ENCODE measurements at places on chromosomes 12 and 14. TPM values are rescaled to one million over a fixed set of nuclear protein-coding genes. Genes with fewer than 3 reads are reported as not detected.

DNA sequence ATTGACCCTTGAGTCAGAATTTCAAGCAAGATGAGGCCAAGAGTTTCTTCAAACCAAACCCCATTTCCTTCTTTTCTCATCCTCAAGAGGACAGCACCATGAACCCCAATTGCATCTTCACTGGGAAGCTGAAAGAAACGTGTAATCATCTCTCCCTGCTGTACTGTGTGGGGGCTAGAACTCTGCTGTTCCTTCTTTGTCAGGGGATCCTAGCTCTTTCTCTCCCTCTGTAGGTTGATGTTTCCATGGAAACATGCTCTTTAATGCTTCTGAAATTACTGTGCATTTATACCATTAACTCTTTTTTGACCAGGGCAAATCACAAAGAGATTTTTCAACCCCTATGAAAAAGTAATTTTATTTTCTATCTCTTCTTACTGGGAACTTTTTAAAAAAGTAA lies 295.1 kb downstream of the GRIN2B start:
- no peak for DNase-seq
- H3K4me3 ChIP-seq, result no peak overlapping the region
- H3K27ac ChIP-seq, result no peak overlapping the region
- no peaks in the 10 kb centered on the region for H3K4me1 ChIP-seq
- H3K27me3 ChIP-seq, result peaks cover 2% of the 10 kb centered on the region
- no peaks in the 10 kb centered on the region for H3K36me3 ChIP-seq

Gene TTLL5
- 33.3 TPM for total RNA-seq

DNA sequence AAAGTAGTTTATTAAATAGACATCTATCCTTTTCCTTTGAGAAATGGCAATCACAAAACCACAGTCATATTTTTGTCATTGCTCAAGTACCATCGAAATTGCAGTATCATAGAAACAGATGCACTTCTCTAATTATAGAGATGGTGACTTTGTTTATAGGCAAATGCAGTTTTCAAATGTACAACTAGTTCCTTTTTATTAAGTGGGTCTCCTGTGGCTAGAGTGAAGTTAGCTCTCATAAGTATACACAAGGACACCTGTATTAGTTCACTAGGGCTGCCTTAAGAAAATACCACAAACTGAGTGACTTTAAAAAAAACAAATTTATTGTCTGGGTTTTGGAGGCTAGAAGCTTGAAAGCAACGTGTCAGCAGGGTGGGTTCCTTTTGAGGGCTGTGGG lies 62.8 kb downstream of the OTOGL start:
- H3K4me3 ChIP-seq, result no peak overlapping the region
- DNase-seq, result no peak
- H3K27ac ChIP-seq, result no peak overlapping the region
- no peaks in the 10 kb centered on the region for H3K4me1 ChIP-seq
- no peaks in the 10 kb centered on the region for H3K36me3 ChIP-seq

DNA sequence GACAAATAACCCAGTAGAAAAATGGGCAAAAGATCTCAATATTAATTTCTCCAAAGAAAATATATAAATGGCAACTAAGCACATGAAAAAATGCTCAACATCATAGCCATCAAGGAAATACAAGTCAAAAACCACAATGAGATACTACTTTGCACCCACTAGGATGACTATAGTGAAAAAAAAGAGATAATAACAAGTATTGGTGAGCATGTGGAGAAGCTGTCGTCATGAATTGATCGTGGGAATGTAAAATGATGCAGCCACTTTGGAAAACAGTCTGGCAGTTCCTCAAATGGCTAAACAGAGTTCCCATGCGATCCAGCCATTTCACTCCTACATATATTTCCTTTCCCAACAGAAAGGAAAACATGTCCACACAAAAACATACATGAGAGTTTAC lies 18.1 kb downstream of the JDP2 start:
- no peak for DNase-seq
- H3K36me3 ChIP-seq, result no peaks in the 10 kb centered on the region
- H3K4me3 ChIP-seq, result no peak overlapping the region

Gene CLEC4D
- total RNA-seq, result not detected

GRCh38 chr12:46921764-46922133 lies 96.0 kb upstream of the SLC38A4 start:
- no peak for DNase-seq
- H3K4me3 ChIP-seq, result no peak overlapping the region
- no peaks in the 10 kb centered on the region for H3K36me3 ChIP-seq

DNA sequence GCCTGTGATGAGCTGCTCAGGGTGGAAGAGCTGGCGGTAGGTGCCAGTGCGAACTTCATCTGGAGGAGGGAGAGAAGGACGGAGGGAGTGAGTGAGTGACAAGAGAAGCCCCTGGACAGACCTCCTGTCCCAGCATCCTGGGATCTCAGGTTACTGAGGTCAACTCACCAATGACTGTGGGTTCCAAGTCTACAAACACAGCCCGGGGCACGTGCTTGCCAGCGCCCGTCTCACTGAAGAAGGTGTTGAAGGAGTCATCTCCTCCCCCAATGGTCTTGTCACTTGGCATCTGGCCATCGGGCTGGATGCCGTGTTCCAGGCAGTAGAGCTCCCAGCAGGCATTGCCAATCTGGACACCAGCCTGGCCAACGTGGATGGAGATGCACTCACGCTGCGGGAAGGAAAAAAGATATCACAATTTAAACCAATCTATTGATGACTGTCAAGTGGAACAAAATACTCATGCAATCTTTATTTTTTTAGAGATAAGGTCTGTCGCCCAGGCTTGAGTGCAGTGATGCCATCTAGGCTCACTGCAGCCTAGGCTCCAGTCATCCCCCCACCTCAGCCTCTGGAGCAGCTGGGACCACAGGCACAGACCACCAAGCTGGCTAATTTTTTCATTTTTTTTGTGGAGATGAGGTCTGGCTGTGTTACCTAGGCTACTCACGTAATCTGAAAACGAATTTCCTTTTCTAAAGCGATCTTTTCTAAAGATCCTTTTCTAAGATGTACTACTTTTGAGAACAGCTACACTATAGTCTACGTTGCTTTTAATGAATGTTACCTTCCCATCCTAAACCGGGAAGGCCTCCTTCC lies 1.7 kb downstream of the TUBA1B start:
- peaks cover 47% of the 10 kb centered on the region for H3K36me3 ChIP-seq
- no peaks in the 10 kb centered on the region for H3K27me3 ChIP-seq
- peak overlapping the region; percentile 98 for H3K4me3 ChIP-seq
- H3K4me1 ChIP-seq, result peaks cover 52% of the 10 kb centered on the region
- no peak for DNase-seq

Gene C12orf54
- not detected for total RNA-seq

DNA sequence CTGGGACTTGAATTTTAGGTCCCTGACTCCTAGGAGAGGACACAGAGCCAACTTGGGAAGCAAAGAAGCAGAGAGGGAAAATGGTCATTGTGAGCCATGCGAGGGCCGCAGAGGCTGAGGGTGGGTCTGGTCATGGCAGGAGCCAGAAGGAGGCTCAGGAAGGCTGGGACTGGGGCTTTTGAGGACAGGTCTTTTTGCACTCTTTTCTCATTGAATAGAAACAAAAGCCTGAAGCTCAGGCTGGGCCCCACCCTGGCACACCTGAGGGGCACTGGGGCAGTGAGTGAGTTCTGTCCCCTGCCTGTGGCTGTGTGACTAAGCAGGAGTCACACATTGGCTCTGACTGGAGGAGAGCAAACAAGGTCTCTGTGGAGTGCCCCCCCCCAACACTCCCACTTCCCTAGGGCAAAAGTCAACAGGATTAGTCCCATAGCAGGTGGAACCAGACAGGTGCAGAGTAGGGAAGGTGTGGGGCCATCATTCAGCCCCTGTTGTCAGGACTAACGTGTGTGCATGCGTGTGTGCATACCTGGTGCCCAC lies 2.8 kb downstream of the KRT7 start:
- H3K4me1 ChIP-seq, result no peaks in the 10 kb centered on the region
- no peak overlapping the region for H3K27ac ChIP-seq
- DNase-seq, result no peak
- peaks cover 42% of the 10 kb centered on the region for H3K27me3 ChIP-seq
- H3K36me3 ChIP-seq, result no peaks in the 10 kb centered on the region
- H3K4me3 ChIP-seq, result no peak overlapping the region

DNA sequence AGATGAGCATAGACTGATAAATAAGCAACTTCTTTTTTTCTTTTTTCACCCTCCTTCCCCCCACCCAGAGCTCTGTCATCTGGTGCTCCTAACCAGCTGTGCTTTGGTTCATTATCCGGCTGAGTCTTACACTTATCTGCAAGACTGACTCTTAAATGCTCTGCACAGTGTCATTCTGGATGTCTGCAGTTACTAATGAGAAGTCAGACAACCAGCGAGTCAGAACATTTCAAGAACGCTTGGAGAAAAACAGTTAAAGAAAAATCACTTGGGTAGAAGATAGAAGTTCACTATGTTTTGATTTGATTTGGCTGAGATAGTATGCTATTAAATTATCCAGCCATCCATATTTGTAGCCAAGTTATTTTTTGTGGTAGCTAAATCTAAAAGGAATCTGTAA lies 328.9 kb upstream of the PRICKLE1 start:
- no peaks in the 10 kb centered on the region for H3K36me3 ChIP-seq
- H3K27ac ChIP-seq, result no peak overlapping the region
- H3K4me1 ChIP-seq, result no peaks in the 10 kb centered on the region
- no peak overlapping the region for H3K4me3 ChIP-seq
- H3K27me3 ChIP-seq, result no peaks in the 10 kb centered on the region
- no peak for DNase-seq

DNA sequence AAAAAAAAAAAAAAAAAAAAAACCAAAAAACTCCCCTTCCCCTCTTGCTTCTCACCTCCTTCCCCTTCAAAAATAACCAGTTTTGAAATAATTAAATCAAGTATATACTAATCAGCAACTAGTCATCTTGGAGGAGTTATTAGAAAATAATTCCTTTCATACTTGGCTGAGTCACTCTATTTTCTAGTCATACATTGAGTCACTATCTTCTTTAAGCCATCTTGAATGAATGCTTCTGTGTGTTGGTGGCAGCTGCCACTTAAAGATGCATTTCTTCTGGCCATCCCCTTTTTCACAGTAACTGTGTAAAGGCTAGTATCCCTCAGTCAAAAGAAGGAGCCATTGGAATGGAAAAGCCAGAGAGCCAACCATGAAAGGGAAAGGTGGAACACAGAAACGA lies 84.2 kb upstream of the TMEM263 start:
- H3K4me1 ChIP-seq, result no peaks in the 10 kb centered on the region
- no peak overlapping the region for H3K27ac ChIP-seq
- H3K27me3 ChIP-seq, result no peaks in the 10 kb centered on the region
- peaks cover 19% of the 10 kb centered on the region for H3K36me3 ChIP-seq

Gene PTPN6
- total RNA-seq, result 354 TPM

DNA sequence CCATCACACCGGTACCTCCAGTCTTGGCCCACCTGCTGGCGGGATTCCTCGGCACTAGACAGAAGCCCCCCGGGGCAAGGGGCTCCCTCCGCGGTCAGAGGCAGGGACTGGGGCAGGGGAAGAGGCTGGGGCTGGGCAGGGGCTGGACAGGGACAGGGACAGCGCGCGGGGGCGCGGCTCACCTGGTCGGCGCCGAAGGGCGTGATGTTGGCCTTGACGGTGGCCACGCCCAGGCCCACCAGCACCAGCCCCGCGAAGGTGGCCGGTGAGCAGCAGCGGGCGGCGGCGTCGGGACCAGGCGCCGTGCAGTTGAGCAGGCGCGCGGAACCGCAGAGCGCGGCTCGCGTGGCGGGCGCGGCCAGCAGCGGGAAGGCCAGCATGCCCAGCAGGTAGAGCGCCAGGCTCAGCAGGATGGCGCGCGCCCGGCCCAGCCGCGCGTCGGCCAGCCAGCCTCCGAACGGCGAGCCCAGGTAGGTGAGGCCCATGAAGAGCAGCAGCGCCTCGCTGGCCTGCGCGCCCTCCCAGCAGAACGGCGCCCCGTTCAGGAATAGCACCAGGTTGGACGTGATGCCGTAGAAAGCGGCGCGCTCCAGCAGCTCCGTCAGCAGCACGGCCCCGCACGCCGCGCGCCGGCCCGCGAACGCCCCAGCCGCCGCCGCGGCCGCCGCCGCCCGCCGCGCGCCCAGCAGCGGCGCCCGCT lies 392 bp downstream of the SLC15A4 start:
- H3K27ac ChIP-seq, result peak overlapping the region; percentile 88
- peak overlapping the region; percentile 80 for H3K4me3 ChIP-seq
- H3K4me1 ChIP-seq, result peaks cover 42% of the 10 kb centered on the region
- no peaks in the 10 kb centered on the region for H3K27me3 ChIP-seq
- DNase-seq, result no peak

- H3K4me3 ChIP-seq, result no peak overlapping the region
- H3K36me3 ChIP-seq, result no peaks in the 10 kb centered on the region
- no peaks in the 10 kb centered on the region for H3K4me1 ChIP-seq
- no peak overlapping the region for H3K27ac ChIP-seq
Measured at GRCh38 chr14:54207075-54207474, 189.7 kb upstream of the CDKN3 start.

All from activated CD4-positive, alpha-beta T cell treated with anti-CD3 and anti-CD28 coated beads, Interleukin-2, amount 10 ng/mL, durations not matched to agents 7 days and 5 days (primary cell).